Activated T-cell treated with anti-CD3 and anti-CD28 coated beads, Interleukin-2, amount 50 U/mL, for 1 hour (primary cell): ENCODE measurements at places on chromosomes 4 and X.

GRCh38 chr4:152079079-152079478 lies 318.3 kb upstream of the GATB start:
- no peak for DNase-seq

DNA sequence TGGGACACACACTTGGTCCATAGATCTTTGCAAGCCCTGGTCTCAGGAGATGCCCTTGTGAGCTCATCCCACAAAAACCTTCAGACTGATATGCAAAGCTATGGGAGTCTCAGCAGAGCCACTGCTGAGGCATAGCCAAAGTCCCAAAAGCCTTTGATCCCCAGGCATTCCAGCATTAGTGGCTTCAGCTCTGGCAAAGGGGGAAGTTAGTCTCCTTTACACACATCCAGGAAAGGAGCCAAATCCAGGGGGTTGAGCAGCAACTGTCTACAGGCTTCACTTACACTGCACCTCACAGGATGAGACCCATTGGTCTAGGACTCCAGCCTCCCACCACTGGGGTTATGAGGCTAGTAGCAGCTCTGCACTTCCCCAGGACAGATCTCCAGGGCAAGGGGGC lies 14.0 kb downstream of the PF4 start:
- DNase-seq, result no peak

DNA sequence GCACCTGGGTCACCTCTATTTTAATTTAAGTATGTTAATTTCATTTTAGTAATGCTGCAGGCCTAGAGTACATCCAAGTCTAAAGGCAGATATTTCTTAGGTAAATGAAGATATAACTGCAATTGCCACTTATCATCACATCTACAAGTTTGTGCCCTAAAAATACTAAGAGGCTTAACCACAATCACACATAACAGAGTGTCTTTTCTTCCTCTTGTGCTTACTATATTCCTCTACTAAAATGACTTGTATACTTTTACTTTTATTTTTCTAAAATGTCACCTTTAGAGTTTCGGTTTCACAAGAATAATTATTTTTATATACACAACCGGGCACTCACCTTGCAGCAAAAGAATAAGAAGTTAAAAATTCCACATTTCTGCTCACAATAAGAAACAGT lies 77.9 kb downstream of the EFHC2 start:
- DNase-seq, result no peak

DNA sequence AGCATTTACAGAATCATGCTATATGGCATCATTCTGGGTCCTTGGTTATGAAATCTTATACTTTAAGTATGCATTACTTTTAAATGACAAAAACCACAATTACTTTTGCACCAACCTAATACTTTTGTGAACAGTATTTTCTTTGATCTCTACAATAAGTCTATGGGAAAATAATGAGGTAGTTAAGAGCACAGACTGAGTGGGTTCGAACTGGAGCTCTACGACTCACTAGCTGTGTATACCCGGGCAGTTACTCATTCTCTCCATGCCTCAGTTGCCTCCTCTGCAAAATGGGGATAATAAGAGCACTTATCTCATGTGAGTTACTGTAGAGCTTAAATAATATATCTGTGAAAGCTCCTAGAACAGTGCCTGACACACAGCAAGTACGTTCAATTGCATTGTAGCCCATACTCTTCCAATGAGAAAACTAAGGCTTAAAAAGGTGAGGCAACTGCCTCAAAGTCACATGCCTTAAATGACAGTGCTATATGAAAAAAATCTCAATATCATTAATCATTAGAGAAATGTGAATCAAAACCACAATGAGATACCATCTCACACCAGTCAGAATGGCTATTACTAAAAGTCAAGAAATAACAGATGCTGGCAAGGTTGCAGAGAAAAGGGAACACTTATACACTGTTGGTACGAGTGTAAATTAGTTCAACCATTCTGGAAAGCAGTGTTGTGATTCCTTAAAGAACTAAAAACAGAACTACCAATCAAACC lies 151.5 kb downstream of the CHIC2 start:
- DNase-seq, result no peak

DNA sequence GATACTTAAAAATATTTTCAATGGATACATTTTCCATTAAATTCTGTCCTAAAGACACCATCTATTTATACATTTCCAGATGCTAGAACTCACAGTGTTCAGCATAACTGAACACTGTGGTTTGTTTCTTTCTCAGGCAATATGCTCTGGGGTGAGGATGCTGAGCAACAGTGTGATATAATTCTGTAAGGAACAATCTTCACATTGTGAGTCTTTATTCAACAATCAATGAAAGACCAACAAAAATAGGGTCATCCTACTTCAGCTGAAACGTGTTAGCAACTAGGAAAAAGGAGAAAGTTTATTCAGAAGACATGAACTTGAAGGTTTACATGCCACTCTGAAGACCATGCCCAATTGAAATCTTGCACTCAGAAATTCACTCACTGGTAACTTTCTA lies 284.8 kb downstream of the UNC5C start:
- no peak for DNase-seq

- DNase-seq, result peak; percentile 40
Measured at GRCh38 chr4:7539659-7540058, 104.9 kb upstream of the PSAPL1 start.

GRCh38 chr4:154464654-154465053 lies 26.9 kb downstream of the DCHS2 start:
- DNase-seq, result no peak

GRCh38 chr4:56231410-56231809 lies 155.9 kb downstream of the AASDH start:
- no peak for DNase-seq

DNA sequence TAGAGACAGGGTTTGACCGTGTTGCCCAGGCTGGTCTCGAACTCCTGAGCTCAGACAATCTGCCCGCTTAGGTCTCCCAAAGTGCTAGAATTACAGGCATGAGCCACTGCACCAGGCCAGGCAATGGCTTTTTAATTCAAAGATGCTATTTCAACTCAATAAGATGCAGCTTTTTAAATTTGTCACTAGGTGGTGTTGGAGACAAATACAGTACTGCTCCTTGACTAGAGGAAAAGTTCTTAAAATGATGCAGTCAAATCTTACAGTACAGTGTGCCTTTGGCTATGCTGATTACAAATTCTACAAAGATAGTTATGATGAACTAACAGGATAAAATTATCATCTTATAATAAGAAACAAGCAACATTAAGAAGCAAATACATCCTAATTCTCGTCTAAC lies 441.1 kb downstream of the KCNIP4 start:
- no peak for DNase-seq

DNA sequence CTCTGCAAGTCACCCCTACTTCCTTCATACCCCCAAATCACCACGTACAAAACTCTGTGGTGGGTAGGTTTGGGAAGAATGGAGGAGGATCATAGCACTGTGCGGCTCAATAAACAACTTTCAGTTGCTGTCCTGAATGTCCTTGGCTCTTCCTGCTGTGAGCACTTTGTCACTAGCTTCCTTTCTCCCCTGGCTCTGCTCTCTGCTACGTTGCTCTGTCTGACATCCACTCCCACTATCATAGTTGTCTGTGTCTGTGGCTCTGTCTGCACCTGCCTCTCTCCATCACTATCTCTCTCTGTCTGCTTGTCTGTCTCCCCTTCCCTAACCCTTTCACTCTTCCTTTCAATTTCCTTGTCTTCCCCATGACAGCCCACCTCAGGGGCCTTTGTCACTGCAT lies 21.2 kb upstream of the SMPX start:
- no peak for DNase-seq

- no peak for DNase-seq
Measured at GRCh38 chr4:124427095-124427767, 285.3 kb downstream of the ANKRD50 start.

- DNase-seq, result peak; percentile 32
Measured at GRCh38 chr4:6892190-6892908, 17.3 kb upstream of the TBC1D14 start.

DNA sequence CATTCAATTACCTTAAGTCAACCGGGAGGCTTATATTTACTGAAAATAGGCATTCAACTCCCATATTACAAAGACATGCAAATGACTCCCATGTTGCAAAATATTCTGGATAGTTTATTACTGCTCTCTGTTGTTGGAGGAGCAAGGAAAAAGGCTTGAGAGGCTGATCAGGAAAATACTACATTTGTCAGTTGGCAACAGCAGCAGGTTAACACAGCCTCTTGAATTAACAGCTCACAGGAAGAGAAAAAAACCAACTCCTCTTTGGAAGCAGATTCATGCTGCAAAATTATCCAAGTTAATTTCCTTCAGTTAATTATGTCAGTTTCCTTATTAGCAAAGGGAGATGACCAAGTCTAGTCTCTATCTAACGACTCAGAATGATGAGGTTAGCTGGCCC lies 238.9 kb downstream of the MAML3 start:
- no peak for DNase-seq

GRCh38 chr4:2248044-2248780 lies 6.3 kb upstream of the HAUS3 start:
- peak; percentile 19 for DNase-seq

GRCh38 chr4:16437836-16438235 lies 211.6 kb upstream of the TAPT1 start:
- no peak for DNase-seq

DNA sequence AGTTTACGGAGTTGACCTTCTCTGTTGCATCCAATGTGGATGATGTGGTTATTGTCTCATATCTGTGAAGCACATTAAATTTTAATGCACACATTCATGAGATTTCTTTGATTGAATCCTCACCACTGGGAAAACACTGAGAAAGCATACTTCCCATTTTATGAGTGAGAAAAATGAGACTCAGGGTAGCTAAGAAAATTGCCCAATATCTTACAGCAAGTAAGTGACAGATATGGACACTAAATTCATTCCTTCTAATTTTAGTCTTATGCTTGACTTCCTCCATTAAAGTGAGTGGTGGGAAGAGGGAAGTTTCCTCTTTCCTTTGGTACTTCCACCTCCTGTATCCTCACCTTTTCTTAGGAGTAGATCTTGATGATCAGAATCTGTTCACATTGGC lies 504.8 kb upstream of the BOD1L1 start:
- no peak for DNase-seq

GRCh38 chr4:16000708-16001483 lies 37.9 kb upstream of the FGFBP2 start:
- peak; percentile 40 for DNase-seq

DNA sequence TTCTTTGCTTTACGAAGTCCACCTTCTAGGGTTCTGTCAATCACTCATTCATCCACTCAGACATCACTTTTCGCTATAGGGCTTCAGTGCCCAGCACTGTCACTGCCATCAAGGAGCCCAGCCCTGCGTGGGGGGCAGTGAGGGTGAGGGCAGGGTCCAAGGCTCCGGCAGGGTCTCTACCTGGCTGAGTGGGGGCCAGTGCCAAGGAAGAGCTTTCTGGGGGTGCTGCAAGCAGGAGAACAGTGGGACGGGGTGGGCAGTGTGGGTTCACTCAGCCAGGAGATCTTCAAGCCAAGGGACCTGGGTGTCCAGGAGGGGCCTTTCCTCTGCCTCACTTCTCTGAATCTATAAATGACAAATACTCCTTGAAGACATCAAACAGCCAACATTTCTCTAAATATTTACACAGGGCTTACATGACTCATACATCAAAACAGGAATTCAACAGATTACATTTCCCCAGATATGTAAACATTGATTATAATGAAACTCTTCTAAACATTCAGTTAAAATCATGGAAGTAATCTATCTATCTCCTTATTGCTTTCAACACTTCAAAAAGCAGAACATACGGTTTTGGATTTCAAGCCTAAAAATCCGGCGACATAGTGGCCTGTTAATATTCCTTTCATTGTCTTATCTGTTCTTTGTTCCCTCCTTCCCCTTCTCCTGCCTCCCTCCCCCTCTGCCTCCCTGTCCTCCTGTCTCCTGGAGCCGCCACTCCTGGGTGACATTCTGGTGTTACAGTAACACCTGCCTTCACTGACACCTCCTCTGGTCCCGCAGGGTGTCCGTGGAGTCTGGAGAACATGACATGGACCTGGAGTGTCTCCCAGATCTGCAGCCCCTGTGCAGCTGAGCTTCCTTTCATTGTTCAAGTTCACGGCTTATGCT lies 94.4 kb upstream of the ADRA2C start:
- no peak for DNase-seq
